A549 treated with Mapracorat at 1 μM for 4 hours (cell line): ENCODE measurements at places on chromosomes 7 and 10. TPM values are rescaled to one million over a fixed set of nuclear protein-coding genes. Genes with fewer than 3 reads are reported as not detected.

Gene LGI1
- not detected in 5 replicates for total RNA-seq

Gene RNF148
- total RNA-seq, result not detected in 5 replicates

Gene ATG9B
- total RNA-seq, result 0.39 to 0.66 TPM (median 0.65 TPM) in 5 replicates

Gene ZNF786
- 5.7 to 6.9 TPM (median 6.6 TPM) in 5 replicates for total RNA-seq

Gene FKBP6
- total RNA-seq, result not detected in 5 replicates

Gene PAPSS2
- total RNA-seq, result 17.3 to 22.2 TPM (median 21.2 TPM) in 5 replicates
